ENCODE measurements at places on chromosomes 6 and 20. TPM values are rescaled to one million over a fixed set of nuclear protein-coding genes. Genes with fewer than 3 reads are reported as not detected.

DNA sequence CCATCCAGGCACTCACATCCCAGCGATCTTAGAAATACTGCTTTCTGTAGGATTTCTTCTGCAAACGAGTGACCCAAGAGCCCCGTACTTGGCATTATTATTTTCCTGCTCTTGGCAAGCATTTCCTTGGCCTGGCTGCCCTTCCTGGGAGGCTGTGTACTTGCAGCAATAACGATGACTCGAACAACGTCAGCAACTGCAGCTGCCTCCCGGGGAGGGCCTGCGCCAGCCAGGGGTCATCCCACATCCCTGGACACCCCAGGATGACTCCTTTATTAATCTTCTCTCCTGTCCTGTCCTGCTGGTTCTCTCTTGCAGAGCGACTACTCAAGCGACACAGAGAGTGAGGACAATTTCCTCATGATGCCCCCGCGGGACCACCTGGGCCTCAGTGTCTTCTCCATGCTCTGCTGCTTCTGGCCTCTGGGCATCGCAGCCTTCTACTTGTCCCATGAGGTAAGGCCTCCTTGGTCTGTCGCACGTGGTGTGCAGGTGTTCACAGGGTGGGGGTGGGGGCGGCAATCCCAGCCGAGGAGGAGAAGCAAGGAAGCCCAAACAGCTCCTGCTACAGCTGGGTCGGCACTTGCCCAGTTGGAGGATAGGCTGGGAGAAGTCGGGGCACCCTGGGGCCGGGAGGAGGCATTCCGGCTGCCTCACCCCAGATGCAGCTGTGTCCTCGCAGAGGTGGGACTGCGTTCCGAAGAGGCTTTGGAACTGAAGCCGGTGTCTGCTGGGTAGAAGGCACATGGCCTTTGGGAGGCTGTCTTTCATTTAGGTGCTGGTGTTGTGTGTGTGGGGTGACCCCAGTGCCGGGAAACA lies 115.3 kb downstream of the SYNDIG1 start:
- no peak overlapping the region for H3K27ac ChIP-seq
- H3K36me3 ChIP-seq = no peaks in the 10 kb centered on the region
- H3K27me3 ChIP-seq = no peaks in the 10 kb centered on the region
- no peak overlapping the region for H3K4me3 ChIP-seq
- DNase-seq = no peak

GRCh38 chr6:115131709-115132490 lies 789.1 kb upstream of the HS3ST5 start:
- H3K27me3 ChIP-seq = no peaks in the 10 kb centered on the region
- no peak overlapping the region for H3K4me3 ChIP-seq
- DNase-seq = no peak

GRCh38 chr6:360764-361373 lies 30.7 kb upstream of the IRF4 start:
- H3K4me3 ChIP-seq = no peak overlapping the region
- H3K27me3 ChIP-seq = peaks cover 2% of the 10 kb centered on the region
- no peaks in the 10 kb centered on the region for H3K4me1 ChIP-seq
- H3K36me3 ChIP-seq = no peaks in the 10 kb centered on the region

- H3K27me3 ChIP-seq = no peaks in the 10 kb centered on the region
- no peaks in the 10 kb centered on the region for H3K4me1 ChIP-seq
- DNase-seq = no peak
- H3K27ac ChIP-seq = no peak overlapping the region
These were observed 28.8 kb downstream of the RWDD2A start for GRCh38 chr6:83221889-83222479.

Gene KIFC1
- 3.7 TPM for total RNA-seq

- no peaks in the 10 kb centered on the region for H3K36me3 ChIP-seq
- H3K4me1 ChIP-seq = peaks cover 20% of the 10 kb centered on the region
- no peak overlapping the region for H3K4me3 ChIP-seq
- DNase-seq = no peak
These were observed 34.9 kb downstream of the PIGU start for GRCh38 chr20:34642009-34642408.

DNA sequence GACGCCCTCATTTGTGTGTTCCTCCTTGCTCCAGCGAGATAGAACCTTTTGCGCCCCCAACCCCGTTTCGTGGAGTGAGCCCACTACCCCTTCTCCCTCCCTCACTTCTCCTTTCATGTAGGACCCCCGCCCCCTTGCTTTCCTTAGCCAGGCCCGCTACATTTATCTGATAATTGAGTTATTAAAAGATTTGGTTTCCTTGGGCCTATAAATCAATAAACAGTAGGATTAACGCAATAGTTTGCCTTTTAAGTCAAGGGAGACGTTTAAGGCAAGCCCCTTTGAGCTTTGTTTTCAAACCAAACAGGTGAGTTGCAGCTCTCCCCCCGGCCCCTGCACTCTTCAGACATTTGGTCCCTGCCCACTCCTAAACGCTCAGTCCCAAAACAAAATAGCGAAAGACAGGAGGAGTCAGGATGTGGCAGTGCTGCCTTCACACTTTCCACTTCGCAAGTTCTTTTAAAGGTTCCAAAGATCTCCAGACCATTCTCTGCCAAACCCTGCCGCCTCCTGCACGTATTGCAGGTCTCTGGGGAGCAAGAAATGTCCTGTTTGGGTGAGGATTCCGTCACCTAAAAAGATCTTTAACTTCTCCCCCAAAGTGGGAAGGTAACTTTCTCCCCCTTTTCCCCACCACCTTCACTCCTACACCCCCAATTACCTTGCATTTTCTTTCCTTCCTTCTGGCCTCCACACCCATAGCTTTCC lies 27.6 kb downstream of the TFAP2B start:
- no peak overlapping the region for H3K27ac ChIP-seq
- H3K4me3 ChIP-seq = no peak overlapping the region
- peaks cover 3% of the 10 kb centered on the region for H3K4me1 ChIP-seq
- no peak for DNase-seq
- no peaks in the 10 kb centered on the region for H3K36me3 ChIP-seq

GRCh38 chr20:10280018-10280908 lies 61.6 kb downstream of the SNAP25 start:
- H3K27me3 ChIP-seq = peaks cover 5% of the 10 kb centered on the region
- no peaks in the 10 kb centered on the region for H3K4me1 ChIP-seq
- DNase-seq = no peak

Gene C6orf15
- total RNA-seq = not detected
